Activated T-cell treated with anti-CD3 and anti-CD28 coated beads for 24 hours (primary cell): ENCODE measurements at places on chromosomes 7 and 10.
A peak's percentile ranks its signal among the peaks of the same experiment; 100 is the strongest.

- DNase-seq: no peak
Measured at GRCh38 chr7:87435546-87435945, 39.9 kb downstream of the ABCB4 start.

- DNase-seq: no peak
Measured at GRCh38 chr10:70112071-70112470, 20.6 kb downstream of the AIFM2 start.

GRCh38 chr7:114973147-114973546 lies 51.3 kb downstream of the MDFIC start:
- DNase-seq: no peak

DNA sequence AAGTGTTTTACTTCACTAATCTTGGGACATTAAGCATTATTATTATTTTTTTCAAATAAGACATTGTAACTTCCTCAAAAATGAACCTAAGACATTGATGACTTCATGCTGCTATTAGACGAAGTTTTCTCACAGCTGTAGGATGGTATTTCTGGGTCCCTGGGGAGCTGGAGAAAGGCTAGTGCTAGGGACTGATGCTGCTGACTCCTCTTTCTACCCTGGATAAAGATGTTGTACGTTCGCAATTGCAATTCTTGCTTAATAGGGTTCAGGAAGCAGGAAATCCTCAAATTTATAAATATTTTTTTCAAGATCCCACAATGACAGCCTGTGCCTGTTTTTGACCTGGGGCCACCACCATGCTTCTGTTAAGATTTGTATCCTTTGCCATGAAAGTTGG lies 526.0 kb downstream of the CCSER2 start:
- no peak for DNase-seq

DNA sequence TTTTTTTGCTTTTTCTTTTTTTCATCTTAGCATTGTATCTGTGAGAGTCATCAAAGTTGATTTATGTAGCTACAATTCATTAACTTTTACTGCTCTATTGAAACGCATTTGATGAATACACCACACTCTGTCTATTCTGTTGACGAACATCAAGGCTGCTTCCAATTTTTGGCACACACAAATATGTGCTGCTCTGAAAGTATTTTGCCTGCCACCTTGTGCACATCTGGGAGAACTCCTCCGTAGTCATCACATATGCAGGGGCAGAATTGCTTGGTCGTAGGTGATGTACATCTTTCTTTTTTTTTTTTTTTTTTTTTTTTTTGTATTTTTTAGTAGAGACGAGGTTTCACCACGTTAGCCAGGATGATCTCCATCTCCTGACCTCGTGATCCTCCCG lies 796.8 kb downstream of the KCNMA1 start:
- no peak for DNase-seq

- no peak for DNase-seq
Measured at GRCh38 chr10:34205452-34205851, 609.6 kb downstream of the PARD3 start.

DNA sequence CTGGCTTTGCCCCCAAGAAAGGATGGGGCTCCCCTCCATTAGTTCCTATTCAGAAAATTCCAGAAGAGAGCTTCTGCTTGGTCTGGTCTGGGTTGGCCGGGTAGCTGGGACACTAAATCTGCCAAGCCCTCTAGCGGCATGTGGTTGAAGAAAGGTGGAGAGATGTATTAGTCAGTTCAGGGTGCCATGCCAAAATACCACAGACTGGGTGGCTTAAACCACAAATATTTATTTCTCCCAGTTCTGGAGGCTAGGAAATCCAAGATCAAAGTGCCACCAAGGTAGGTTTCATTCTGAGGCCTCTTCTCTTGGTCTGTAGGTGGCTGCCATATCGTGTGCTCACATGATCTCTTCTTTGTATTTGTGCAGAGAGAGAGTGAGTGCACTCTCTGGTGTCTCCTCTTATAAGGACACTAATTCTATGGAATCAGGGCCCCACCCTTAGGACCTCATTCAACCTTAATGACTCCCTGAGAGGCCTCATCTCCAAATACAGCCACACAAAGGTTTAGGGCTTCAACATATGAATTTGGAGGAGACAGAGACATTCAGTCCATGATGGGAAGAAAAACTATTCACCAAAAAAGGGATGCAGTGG lies 38.7 kb upstream of the MTPAP start:
- DNase-seq: no peak

GRCh38 chr7:50304129-50304910 lies at the start of gene IKZF1:
Gene IKZF1 (plus strand): TSS chr7:50304716. CDS start chr7:50319062, 14,346 bp downstream.
- DNase-seq: peak; percentile 71

DNA sequence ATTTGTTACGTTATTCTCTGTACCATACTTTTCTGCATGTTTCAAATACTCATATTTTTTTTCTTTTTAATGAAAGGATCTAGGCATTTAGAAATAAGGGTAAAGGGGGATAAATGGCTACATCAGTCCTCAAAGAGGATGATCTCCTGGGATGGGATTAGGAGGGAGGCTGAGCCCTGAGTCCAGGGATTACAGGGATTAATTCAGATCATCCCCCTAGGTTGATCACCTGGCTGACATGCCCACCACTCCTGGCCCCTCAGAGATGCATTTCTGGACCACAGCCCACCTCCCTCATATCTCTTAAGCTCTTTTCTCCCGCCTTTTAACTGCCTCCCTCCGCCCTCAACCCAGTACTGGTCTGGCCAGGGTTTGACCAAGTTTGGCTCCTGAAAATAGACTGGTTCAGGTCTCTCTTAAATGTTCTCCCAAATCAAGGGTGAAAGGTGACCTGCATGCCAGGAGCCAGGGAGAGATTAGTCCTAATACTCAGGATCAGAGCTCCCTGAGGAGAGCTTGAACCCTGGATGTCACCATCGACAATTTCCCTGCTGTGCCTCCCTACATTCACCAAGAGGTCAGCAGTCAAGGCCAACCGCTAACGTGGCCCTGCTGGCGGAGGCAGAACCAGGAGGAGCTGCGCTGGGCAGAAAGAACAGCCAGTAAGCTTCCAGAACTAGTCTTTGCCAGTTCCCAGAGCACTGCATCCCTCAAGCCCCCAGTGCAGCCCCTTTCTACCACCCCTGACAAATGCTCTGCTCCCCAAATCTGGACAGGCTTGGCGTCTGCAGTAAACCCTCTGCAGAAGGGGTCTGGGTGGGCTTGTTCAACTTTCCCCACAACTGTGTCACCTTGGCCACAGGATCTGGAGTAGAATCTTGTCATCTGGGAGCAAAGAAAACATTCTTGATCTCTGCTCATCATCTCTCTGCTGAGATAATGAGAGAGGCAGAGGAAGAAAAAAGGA lies 3.0 kb upstream of the CCDC136 start:
- no peak for DNase-seq

DNA sequence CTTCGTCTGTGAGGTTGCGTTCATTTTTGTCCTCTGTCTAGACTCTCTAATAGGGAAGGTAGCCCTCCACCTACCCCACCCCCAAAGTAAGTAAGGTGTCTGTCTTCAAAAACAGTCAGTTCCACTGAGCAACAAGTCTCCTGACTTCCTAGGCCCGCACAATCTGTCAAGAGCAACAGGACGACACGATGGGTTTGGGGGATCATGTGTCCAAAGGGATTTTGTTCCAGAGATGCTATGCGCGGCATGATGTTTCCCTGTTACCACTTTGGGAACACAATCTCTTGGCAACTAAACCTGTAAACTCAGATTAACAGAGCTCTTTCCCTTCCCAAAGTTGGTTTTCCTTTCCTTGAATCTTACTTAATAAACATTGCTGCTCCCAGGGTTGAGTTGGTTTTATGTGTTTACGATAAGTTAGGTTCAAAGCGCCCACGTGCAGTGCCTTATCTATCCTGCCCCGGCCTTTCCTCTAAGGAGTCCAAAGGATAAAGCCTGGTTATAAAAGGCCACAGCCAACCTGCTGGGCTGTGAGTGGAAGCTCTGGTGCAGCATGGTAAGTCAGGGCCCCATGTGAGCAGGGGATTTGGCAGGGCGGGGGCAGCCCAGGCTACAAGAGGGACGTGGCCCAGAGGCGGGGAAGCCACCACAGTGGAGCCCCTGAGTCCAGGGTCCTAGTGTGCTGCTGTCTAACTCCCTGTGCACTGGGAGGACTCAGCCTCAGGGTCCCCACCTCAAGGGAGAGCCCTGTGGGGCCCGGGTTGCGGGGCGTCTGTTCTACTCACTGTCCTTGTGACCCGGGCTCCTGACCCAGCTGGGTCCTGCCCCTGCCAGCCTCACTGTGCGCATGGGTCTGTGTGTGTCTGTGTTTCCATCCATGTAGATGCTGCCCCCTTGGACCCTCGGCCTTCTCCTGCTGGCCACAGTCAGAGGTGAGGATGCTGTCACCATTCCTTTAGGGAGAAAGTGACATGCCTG lies at the start of gene PNLIPRP2:
Gene PNLIPRP2, plus strand, starts transcription at position 531 of the 978 bp plus-strand sequence.
- DNase-seq: no peak

- peak; percentile 41 for DNase-seq
Measured at GRCh38 chr7:6530626-6531491, 20.4 kb downstream of the GRID2IP start.

- no peak for DNase-seq
Measured at GRCh38 chr10:72318418-72319262, 36.1 kb downstream of the DNAJB12 start.

- DNase-seq: no peak
Measured at GRCh38 chr7:19747740-19748339, 25.6 kb downstream of the TMEM196 start.

DNA sequence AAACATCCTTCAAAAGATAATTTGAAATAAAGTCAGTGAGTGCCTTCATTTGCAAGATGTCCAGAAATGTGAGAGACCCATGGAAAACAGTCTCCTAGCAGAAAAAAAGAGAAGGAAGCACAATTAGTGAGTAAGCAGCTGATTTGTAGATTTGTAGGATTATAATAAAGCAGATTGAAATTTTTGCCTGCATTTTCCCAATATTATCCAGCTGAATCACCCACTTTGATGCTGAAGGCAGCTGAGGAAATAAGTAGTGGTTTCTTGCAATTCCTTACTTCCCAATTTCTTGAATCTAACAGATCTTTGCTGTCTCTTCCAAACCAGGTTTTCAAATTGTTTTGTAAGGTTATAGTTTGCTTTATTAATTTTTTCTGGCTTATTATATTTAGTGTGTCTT lies 181.4 kb downstream of the GNAT3 start:
- DNase-seq: no peak

DNA sequence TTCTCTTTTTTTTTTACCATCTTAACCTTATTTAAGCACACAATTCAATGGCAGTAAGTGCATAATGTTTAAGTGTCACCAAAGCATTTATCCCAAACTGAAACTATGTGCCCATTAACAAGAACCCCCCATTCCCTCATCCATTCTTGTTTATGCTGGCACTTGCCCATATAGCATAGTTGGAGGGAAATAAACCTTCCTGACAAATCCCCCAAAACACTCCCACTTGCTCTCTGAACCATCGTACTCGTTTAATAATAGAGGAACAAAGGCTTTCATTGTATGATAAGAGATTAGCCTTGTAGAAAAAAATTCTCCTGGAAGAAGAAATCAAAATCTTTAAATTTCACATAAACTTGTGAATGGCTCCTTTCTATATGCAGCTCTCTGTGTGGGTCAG lies 26.4 kb upstream of the KCNMA1 start:
- no peak for DNase-seq

- no peak for DNase-seq
Measured at GRCh38 chr7:155467846-155468784, 10.2 kb downstream of the EN2 start.

GRCh38 chr7:23604296-23604640 lies 7.1 kb downstream of the CCDC126 start:
- no peak for DNase-seq

DNA sequence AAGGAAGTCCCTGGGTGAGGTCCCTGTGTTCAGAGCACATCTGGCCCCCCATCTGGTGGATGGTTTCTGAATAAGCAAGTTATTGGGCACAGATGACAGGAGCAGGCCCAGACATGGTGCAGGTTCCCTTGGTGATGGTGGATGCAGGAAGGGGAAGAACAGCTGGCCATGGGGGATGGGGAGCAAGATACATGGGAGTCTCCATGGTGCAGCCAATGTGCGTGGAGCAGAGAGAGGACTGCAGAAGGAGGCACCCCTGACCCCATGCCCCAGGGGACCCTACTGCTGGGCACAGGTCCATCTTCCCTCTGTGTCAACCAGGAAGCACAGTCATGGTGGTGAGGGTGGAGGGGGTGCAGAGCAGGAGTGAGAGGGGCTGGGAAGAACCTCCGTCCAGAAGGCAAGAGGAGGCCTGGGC lies 43.8 kb upstream of the RABGEF1 start:
- no peak for DNase-seq

GRCh38 chr7:21429786-21430574 lies 2.1 kb downstream of the SP4 start:
- no peak for DNase-seq

- no peak for DNase-seq
Measured at GRCh38 chr7:74325210-74325565, 36.0 kb downstream of the CLIP2 start.

GRCh38 chr7:80087771-80088170 lies 46.9 kb upstream of the GNAI1 start:
- no peak for DNase-seq

DNA sequence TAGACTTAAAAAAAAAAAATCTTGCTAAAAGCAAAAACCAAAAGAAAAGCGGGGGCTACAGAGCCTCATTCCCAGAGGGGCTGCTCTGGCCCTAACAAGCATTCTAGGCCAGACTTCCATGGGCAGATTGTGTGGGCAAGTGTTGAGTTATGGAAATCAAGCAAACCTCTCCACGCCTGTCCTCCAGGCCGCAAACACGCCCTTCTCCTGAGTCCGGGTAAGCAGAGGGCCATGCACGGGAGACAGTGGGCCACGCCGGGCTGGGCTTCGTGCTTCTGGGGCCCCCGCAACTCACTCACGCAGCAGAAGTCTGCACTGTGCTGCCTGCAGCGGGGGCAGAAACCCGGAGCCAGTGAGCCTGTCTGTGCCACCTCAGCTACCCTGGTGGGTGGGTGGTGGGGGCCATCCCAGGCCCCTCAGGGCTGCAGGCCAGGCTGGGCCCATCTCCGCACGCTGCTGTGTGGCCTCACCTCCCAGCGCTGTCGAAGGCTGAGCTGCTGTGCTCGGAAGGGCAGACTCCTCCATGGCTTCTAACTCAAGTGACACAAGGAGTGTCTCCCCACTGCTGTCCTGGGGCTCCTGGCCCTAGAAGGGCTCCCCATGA lies 125.6 kb downstream of the FAM53B start:
- no peak for DNase-seq

DNA sequence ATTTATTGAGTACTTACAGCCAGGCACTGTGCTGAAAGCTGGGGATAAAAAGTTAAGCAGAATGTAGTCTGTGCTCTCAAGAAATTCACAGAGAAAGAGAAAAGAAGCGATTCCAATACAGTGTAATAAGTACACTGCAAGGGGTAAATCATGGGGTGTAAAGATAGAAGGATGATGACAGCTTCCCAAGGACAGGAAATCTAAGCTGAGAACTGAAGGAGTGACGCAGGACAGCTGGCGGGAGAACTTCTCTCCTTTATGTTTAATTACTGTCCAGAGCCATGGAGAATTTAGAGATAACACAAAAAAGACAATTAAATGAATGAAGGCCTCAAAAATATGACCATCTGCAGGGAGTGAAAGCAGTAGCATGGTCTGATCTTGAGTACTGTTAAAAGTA lies 34.8 kb downstream of the C7orf33 start:
- no peak for DNase-seq

DNA sequence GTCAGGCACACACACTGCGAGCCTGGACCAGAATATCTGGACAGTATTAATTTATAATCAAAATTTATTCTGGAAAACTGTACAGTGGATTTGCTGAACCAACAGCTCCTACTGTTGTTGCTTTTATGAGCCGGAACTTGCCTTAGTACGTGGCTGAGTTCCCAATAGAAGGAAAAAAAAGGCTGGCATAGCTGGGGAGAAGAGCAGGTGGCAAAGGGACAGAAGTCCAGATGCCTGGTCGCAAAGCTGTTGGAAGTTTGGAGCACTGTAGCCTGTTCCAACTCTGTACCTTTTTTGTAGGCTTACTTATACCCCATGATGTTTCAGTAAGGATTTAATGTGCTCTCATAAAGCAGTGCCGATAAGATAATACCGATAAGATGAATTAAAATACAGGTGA lies 333.8 kb downstream of the ABCA13 start:
- DNase-seq: no peak
